ENCODE measurements at places on chromosomes 6 and 20. TPM values are rescaled to one million over a fixed set of nuclear protein-coding genes. Genes with fewer than 3 reads are reported as not detected.

The PHF20 gene
- total RNA-seq, result 28.3 TPM

The IL17A gene
- total RNA-seq, result not detected

The TREM1 gene
- total RNA-seq, result 0.35 TPM

The HRH3 gene
- total RNA-seq, result 0.35 TPM

The SLC2A4RG gene
- total RNA-seq, result 58.2 TPM

The SSTR4 gene
- total RNA-seq, result not detected

The UBD gene
- total RNA-seq, result 0.31 TPM

The C6orf15 gene
- not detected for total RNA-seq

The ZC2HC1B gene
- 0.53 TPM for total RNA-seq

The HUS1B gene
- total RNA-seq, result 0.18 TPM

The NHLRC1 gene
- total RNA-seq, result 2.5 TPM

The GNL1 gene
- total RNA-seq, result 38.0 TPM

The SIM1 gene
- total RNA-seq, result 2.4 TPM

The SLC17A3 gene
- total RNA-seq, result not detected

The PACSIN1 gene
- total RNA-seq, result 0.27 TPM

The BEND6 gene
- 0.27 TPM for total RNA-seq

The LPIN3 gene
- total RNA-seq, result 2.0 TPM

The CRISP2 gene
- not detected for total RNA-seq

The LKAAEAR1 gene
- total RNA-seq, result 0.27 TPM

The IMPG1 gene
- 0.22 TPM for total RNA-seq

The MAPK13 gene
- 2.3 TPM for total RNA-seq

The TBC1D22B gene
- total RNA-seq, result 3.9 TPM

The ID4 gene
- 4.6 TPM for total RNA-seq

The HLA-DOA gene
- total RNA-seq, result 1.5 TPM

The CGA gene
- 4.3 TPM for total RNA-seq

Data from muscle of leg (tissue), 16 donors.